ENCODE measurements at places on chromosomes 3 and 15. TPM values are rescaled to one million over a fixed set of nuclear protein-coding genes. Genes with fewer than 3 reads are reported as not detected.

The TMEM202 gene
- not detected for total RNA-seq

DNA sequence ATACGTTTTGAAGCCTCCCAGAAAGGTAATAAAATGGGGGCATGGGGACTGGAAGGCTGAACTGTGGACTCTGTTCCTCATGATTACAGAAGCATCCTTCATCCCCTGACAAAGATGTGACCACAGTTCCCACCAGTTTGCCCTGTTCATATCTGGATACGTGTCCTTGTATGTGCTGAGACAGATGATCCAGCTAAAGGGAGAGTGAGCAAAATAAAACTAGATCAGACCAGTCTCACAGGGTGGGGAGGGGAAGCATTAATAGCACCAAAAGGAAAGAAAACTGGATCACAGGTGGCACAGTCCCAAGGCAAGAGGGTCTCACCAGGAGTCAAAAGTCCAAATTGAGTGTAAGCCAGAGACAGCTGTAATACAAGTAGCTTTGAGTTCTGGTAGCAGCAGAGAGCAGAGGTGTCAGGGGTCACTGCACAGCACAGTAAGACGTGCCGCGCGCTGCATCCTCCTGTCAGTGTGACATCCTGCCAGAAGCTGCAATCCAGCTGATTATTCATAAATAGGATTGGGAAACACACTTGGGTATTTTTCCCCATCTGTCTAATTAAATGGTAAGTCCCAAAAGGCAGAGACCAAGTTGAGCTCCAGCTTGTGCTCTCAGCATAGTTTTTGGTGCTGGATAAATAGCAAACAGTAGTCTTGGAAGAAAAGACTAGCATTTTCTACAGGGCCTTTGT, 560.0 kb upstream of the CFAP20DC start:
- no peak for DNase-seq

DNA sequence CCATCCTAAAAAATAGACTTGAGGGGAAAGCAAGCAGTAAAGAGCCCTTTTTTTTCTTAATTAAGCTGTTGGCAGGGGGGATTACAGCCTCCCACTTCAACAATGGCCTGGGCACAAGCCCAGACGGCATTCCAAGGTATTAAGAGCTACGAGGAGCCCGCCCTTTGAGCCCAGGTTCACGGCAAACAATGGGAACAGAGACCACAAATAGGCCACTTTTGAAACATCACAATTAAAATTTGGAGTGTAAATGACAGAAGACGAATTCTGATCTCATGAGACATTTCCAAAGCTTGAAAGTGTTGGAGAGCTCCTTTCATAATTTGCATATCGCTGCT, 8.9 kb downstream of the CHSY1 start:
- DNase-seq = no peak

DNA sequence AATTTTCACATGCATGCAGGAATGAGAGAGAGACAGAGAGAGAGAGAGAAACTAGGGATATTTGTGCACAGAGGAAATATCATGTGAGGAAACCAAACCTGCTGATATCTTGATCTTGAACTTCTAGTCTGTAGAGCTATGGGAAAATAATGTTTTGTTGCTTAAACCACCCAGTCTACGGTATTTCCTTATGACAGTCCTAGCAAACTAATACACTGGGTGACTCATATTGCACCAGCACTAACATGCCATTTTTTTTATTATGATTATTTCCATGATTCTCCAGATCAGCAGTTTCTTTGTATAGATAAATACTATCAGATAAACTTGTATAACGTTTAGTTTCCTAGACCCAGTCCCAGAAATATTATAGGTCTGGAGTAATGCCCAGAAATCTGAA, 1259.0 kb downstream of the ZPLD1 start:
- no peak for DNase-seq

GRCh38 chr3:11640009-11640673, 3.6 kb downstream of the VGLL4 start:
- no peak for DNase-seq

GRCh38 chr3:160150525-160150924, 74.7 kb upstream of the C3orf80 start:
- DNase-seq = no peak

DNA sequence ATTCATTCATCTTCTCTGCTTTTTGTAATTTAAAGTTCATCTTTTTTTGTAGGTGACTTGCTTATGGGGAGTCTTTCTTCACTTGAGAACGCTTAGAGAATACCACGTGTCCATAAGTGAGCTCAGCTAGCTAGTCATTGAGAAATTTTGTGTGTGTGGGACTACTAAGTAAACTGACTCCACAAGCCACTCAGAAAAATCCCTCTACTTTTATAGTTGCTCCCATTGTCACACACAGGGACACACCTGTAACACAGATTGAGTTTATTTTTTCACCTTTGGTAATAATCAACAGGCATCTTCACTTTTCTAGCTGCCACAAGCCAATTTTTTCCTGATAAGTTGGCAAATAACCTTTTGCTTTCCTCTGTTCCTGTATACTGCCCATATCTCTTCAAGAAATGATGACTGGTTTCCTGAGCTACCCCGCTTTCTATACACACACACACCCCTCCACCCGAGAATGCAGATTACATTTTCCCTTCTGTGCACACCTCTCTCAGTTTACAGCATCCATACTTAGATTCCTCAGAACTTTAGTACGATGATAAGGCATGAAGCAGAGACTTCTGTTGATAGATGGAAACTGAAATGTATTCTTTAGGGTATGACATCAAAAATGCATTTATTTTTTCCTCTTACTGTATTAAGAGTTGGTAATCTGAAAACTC, 4.6 kb downstream of the TSC22D2 start:
- DNase-seq = no peak

The ZNF860 gene
- total RNA-seq = 1.8 TPM

The CFAP91 gene
- total RNA-seq = 3.7 TPM

DNA sequence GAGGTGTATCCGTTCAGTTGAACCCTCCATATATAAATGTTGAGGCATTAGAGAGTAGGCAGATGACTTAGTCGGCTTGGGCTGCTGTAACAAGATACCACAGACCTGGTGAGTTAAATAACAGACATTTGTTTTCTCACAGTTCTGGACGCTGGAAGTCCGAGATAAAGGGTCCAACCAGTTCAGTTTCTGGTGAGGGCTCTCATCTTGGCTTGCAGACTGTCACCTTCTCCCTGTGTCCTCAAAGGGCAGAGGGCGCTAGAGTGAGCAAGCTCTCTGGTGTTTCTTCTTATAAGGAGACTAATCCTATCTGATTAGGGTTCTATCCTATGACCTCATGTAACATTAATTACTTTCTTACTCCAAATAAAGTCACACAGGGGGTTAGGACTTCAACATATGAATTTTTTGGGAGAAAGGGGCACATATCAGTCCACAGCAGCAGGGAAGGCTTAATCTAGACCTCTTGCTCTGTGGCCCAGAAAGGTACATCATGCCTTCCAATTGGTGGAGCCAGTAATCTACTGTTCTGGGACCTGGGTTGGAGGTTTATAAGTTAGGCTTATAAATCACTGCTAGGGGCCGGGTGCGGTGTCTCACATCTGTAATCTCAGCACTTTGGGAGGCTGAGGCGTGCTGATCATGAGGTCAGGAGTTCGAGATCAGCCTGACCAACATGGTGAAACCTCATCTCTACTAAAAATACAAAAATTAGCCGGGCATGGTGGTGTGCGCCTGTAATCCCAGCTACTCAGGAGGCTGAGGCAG, 26.3 kb upstream of the SLC28A2 start:
- DNase-seq = no peak

- no peak for DNase-seq
Observed at GRCh38 chr3:100743535-100743934, 34.2 kb downstream of the TFG start.

The STX19 gene
- 0.54 TPM for total RNA-seq

DNA sequence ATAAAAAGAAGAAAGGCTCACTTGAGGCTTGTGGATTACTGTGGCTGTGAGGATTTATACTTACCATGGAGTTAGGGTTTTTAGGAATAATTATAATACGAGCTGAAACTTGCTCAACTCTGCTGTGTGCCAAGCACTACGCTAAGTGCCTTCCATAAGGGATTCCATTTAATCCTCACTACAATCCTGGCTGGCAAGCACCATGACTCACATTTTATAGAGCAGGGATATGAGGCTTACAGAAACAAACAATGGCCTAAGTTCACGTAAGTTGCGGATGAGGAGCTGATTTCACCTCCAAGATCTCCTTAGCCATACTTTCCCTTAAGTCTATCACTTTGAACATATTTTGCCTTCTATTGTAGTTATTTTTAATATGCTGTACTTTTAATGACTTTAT, 43.9 kb upstream of the ARL8B start:
- DNase-seq = no peak

- no peak for DNase-seq
Observed at GRCh38 chr3:69838696-69839515, 99.6 kb downstream of the MITF start.

DNA sequence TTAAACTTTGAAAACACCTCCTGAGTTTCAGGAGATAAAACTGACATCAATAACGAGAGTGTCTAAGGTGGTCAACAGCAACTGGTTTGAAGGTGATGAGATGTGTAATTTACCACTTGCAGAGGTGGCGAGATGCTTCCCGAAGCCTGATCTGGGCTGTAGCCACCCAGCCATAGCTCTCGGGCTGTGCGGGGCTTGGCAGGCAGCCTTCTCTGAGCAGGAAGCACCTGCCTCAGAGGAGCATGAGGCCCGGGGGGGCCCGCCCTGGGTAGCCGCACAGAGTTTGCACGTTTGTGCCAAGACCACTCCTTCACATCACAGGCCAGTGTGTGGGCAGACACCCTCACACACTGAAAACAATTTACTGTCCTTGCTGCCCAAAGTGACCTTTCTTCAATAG, 220.3 kb downstream of the CACNA2D3 start:
- DNase-seq = no peak

DNA sequence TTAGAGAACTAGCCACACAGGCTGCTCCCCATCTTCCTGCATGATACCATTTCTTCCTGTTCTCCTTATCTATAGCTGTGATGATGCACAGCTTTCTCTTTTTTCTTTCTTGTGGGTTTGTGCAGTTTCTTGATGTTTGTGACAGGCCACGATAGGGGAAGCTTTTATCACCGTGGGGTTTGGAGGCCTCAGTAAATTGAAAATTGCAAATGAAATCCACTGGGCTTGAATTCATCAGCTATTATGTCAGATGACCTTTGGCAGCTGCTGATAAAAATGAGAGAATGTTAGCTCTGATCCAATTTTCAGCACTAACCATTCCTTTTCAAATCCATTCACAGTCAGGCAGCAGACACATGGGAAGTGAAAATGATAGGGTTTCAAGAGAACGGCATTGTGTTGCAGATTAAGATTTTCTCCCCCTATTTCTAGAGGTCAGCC, 176.9 kb upstream of the SOX2 start:
- no peak for DNase-seq

DNA sequence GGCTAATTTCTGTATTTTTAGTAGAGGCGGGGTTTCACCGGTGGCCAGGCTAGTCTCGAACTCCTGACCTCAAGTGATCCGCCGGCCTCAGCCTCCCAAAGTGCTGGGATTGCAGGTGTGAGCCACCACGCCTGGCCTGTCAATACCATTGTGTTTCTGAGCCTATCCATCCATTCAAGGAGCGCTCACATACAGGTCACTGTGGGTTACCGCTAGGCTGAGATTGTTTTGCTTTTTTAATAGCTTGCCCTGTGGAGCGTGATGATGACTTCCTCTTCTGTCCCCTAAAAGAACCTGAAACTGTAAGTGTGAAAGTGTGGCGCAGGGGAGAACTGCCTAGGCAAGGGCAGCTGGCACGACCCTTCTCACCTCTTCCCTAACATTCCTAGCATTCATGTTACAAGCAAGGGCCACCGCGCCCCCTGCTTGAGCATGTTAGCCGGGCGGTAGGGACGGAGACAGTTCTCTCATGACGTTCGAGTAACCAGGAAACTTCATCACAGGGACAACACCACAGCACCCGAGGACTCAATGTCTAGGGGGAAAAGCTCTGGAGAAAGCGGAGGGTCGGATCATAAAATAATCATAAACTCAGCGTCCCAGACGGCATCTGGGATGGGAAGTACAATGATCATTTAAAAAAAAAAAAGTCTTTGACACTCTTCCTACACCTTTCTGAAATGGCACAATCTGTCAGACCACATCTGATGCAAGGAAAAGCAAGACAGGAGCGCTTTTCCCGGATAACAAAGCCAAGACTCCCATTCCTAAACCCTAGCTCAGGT, 790 bp downstream of the LAMP3 start:
- DNase-seq = no peak

The ZNF80 gene
- 0.15 TPM for total RNA-seq

The MUSTN1 gene
- 86.6 TPM for total RNA-seq

GRCh38 chr15:95880031-95880570, 450.4 kb upstream of the NR2F2 start:
- DNase-seq = no peak

GRCh38 chr3:72182206-72182605, 397.3 kb upstream of the PROK2 start:
- DNase-seq = no peak

DNA sequence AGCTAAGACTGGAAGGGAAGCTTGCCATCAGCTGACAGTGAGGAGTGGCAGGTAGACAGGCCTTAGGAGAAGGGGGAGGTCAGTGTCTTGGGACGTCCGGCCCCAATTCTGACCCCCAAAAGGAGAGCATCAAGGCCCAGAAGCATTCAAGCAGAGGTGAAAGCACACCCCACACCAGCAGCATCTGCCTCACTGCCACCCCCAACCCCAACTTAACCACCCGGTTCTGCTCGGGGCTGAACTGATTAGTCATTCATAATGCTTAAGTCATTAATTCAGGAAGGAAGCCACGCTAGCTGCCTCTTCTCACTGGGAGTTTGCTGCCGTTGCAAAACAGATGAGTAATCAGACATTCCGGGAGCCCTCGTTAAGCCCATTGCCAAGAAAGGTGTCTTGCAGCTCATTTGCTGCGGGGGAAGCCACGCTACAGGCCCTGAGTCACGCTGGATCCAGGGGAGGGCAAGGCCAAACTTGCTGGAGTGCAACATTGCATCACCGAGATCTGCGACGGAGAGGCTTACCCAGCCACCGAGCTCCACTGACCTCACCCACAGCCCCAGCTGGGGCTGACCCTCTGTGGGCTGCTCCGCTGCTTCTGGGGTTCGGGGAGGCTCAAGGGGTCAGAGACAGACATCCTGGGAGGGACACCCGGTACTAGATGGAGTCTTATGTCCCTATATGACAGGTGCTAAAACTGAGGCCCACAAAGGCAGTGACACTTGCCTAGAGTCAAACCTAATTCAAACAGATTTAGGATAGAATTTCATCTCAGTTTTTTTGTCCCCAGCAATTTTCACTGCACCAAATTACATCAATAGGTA, 46.4 kb upstream of the HES1 start:
- DNase-seq = peak; percentile 80

GRCh38 chr3:66490214-66490613, 10.6 kb downstream of the LRIG1 start:
- no peak for DNase-seq

The PPARG gene
- total RNA-seq = 17.9 TPM

The FOXL2 gene
- not detected for total RNA-seq

DNA sequence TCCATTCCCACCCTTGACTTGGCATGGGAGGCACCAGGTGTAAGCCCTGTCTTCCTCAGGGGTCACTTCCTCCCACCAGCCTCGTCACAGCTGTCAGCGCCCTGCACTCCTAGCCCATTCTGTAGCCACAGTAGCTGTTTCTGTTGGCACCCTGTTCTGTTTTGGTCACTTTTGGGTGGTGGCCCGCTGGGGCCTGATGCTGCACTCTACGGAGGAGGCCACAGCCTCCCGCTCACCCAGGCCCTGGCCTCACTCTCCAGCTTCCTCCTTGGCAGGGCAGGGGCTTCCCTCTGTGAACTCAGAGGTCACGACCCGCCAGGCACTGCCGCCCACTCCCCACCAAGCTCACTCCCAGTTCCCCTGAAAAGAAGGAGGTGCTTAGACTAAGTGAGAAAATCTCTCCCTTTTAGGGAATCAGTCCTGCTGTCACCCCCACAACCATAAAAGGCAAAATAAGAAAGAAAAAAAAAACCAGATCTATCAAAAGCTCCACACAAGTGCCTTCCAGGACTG, 68.4 kb downstream of the MGLL start:
- DNase-seq = peak; percentile 64

Data from aorta (tissue), 5 donors.